ENCODE measurements at places on chromosomes 6 and 20. TPM values are rescaled to one million over a fixed set of nuclear protein-coding genes. Genes with fewer than 3 reads are reported as not detected.

GRCh38 chr20:3911956-3912355 lies 22.8 kb downstream of the PANK2 start:
- no peak for DNase-seq

GRCh38 chr20:25024171-25024570 lies 31.6 kb upstream of the APMAP start:
- DNase-seq: peak; percentile 29

Gene DEF6
- 28.0 TPM for total RNA-seq

Gene STMND1
- not detected for total RNA-seq

Gene MEP1A
- total RNA-seq: not detected

Gene LAMP5
- 0.31 TPM for total RNA-seq
